EL (cell line): ENCODE measurements at places on chromosomes 3 and 15.

DNA sequence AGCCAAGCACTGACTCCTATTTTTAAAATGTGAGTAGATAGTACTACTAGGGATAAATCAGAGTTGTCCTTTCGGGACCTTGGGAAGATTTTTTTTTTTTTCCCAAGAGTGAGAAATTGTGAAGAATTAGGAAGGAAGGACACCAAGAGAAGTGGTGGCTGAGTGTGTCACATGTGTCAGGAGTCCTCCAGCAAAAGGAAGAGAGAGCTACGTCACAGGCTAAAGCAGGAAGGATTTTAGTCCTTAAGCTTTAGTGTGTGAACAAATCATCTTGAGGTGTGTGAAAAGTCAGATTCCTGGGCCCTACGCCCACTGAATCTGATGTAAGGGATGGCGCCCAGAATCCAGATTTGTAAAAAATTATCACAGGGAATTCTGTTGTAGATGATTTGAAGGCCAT lies 172.7 kb downstream of the SERPINI1 start:
- DNase-seq = no peak

GRCh38 chr3:152556731-152557254 lies 278.1 kb upstream of the P2RY1 start:
- peak; percentile 44 for DNase-seq

- DNase-seq = no peak
Measured at GRCh38 chr3:83769791-83770663, 1188.8 kb upstream of the CADM2 start.

DNA sequence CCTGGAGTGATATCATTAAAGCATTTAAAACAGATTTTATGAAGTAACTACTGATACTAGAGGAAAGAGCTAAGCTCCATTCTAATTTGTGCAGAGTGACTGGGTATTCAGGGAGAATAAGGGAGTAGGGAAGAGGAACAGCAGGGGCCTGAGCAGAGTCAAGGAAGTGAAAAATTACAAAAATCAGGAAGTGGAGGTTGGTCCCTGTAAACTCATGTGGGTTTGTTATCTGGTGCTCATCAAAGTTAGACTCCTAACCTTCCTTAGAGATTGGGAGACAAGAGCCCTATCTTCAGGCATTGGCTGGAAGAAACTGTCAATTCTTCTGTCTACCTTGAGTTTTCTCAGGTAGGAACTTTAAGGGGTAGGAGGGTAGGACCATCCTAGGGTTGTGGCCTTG lies 82.5 kb downstream of the NEK11 start:
- DNase-seq = peak; percentile 30

GRCh38 chr3:34107669-34108068 lies 309.2 kb downstream of the PDCD6IP start:
- no peak for DNase-seq

DNA sequence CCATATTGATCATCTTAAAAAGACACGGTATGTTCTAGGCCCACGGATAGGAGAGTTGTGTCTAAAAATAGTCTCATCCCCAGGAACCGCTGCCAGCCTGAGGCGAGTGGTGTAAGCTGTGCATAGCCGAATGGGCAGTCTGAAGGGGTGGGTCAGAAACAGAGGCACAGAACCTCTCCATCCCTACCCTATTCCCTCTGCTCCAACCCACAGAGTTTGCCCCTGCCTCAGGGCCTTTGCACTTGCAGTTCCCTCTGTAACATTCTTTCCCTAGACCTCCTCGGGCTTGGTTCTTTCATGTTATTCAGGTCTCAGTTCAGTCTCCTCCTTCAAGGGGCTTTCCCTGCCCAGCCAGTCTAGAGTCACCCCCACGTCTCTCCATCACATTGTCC lies 4.8 kb downstream of the SCN5A start:
- DNase-seq = no peak

- no peak for DNase-seq
Measured at GRCh38 chr15:98549741-98550140, 98.6 kb upstream of the IGF1R start.

GRCh38 chr3:126367316-126367805 lies 10.2 kb upstream of the KLF15 start:
- DNase-seq = no peak

DNA sequence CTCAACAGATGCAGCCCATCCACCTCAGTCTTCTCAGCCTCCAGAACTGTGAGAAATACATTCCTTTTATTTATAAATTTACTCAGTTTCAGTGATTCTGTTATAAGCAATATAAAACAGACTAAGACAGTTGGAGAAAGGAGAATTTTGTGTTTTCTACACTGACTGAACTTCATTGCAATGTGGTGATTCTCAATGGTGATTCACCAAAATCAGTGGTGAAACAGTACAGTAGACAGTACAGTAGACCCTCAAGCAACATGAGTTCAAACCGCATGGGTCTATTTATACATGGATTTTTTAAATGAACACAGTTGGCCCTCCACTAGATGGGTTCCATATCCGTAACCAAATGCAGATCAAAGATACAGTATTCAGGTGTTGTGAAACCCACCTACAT lies 403.1 kb upstream of the TGFBR2 start:
- peak; percentile 83 for DNase-seq

DNA sequence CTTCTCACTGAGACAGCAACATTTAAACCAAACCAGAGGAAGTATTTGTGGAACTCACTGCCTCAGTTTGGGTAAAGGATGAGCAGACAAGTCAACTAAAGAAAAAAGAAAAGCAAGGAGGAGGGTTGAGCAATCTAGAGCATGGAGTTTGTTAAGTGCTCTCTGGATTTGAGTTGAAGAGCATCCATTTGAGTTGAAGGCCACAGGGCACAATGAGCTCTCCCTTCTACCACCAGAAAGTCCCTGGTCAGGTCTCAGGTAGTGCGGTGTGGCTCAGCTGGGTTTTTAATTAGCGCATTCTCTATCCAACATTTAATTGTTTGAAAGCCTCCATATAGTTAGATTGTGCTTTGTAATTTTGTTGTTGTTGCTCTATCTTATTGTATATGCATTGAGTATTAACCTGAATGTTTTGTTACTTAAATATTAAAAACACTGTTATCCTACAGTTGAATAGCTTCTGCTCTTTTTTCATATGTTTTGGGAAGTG lies 23.3 kb downstream of the CLDN18 start:
- no peak for DNase-seq

GRCh38 chr3:10420745-10421475 lies 84.5 kb downstream of the ATP2B2 start:
- no peak for DNase-seq

- DNase-seq = no peak
Measured at GRCh38 chr3:139674571-139675260, 3.1 kb downstream of the NMNAT3 start.

DNA sequence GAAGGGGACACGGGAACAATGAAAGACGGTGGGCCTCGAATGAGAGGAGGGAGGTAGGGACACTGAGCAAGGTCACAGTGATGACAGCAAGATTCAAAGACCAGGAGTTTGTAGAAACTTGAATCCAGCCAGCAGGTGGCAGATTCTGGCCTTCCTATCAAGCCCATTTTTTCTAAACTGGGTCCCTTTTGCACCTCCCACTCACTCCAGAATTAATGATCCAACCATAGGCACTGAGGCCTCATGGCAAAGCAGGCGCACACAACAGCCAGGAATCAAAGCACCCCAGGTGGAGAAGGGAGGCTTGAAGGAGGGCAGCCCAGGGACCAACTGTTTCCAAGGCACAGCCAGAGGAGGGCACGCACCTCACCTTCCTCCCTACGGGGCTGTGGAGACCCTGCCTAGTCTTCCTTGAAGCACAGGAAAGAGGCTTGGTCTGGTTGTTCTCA lies 90.2 kb downstream of the ANP32A start:
- DNase-seq = peak; percentile 44

DNA sequence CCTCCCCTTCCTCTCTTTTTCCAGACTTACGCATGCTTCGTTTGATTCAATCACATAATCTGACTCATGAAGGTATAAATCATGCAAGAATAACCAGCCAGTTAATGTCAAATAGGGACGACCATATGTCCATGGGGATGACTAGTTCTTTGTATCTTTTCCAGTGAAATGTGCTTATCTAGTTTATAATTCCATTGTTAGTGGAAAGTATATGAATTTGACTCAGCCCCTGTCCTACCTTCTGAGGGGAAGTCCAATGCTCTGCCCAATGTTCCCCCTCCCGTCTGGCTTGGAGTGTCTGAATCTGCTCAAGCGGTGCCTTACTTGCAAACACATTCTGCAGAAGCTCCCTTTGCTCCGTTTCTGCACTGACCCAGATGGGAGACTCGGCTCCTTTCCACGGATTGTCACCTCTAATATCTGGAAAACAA lies 55.0 kb upstream of the EPHB3 start:
- DNase-seq = peak; percentile 15

DNA sequence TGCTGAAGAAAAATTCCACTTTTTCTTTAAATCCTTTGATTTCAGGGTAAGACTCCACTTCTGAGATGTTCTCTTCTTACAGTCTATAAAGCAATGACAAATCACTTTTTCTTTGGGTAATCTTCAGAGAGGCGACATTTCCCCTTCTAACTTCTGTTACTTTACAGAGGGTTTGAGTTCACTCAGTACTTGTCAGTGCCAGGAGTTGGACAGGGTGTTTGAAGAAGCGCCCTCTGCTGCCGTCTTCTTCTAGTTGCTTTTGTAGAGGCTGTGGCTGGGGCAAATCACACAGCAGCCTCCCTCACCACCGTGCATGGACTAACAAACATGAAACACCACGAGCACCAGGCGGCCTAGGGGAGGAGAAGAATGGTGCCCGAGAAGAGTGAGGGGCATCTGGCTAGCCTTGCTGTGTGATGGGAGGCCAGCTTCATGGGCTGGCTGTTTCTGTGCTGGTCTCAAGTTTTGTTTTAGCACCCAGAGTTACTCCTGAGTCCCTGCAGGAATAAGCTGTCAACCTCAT lies at the start of gene CD80:
Gene CD80, minus strand, starts transcription at position 174 of the 523 bp plus-strand sequence. CDS start 1,886 bp downstream, outside the sequence.
- DNase-seq = peak; percentile 45

GRCh38 chr3:45024542-45025255 lies 1.4 kb upstream of the CLEC3B start:
- no peak for DNase-seq

DNA sequence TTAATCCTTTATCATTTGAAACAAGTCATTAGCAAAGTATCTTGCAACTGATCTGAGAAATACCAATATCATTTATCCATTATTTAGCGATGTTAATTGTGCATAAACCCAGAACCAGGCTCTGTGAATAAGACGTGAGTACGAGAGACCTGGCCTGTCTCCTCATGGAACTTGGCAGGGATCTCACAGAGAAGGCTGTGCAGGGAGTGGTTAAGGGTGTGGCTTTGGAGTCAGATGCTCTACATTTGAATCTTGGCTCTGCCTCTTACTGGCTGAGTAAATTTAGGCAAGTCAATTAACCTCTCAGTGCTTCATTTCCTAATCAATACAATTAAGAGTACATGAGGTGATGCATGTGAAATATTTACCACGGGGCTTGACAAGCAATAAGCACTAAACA lies 39.9 kb upstream of the TBL1XR1 start:
- no peak for DNase-seq

DNA sequence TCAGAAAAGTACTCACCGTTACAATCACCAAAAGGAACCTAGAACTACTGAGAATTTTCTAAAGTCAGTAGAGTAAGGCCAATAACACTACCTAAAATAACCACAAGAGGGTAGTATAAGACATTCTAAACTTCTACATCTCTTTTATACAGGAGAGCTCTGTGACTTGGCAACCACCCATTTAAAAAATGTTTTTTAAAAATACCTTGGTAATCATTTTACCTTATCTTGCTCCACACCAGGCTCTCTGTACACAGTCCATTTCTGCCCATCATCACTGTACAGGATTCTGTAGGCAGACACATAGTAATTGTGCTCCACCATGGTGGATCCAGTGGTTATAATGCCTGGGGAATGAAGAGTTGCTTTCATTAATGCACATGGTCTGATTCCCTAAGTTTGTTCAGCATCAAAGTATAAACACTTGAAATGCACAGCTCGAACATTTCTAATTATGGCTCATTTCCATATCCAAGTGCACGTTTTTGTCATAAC lies 54.5 kb downstream of the ST3GAL6 start:
- DNase-seq = peak; percentile 63

DNA sequence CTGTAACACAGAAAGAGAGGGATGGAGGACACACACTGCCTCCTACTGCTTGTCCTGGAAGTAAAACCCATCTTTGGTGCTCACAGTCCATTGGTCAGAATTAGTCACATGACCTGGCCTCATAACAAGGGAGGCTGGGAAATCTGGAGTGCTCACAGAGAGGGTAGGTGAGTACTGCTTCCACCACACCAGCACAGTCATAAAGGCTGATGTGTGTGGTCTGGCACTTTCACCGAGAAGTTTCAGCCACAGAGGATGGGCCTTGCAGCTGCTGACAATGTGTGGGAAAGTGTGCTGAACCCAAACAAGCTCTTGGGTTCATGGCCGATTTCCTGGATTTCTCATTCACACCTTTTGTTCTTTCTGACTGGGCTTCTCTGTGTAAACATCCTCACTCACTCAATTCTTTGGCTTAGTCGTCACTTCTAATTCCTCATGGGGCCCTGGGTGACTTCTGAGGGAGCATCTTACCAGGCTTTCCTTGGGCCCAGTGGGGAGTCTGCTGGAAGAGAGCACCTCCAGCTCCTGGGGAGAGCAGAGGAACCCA lies 100.7 kb downstream of the ASB7 start:
- DNase-seq = no peak

DNA sequence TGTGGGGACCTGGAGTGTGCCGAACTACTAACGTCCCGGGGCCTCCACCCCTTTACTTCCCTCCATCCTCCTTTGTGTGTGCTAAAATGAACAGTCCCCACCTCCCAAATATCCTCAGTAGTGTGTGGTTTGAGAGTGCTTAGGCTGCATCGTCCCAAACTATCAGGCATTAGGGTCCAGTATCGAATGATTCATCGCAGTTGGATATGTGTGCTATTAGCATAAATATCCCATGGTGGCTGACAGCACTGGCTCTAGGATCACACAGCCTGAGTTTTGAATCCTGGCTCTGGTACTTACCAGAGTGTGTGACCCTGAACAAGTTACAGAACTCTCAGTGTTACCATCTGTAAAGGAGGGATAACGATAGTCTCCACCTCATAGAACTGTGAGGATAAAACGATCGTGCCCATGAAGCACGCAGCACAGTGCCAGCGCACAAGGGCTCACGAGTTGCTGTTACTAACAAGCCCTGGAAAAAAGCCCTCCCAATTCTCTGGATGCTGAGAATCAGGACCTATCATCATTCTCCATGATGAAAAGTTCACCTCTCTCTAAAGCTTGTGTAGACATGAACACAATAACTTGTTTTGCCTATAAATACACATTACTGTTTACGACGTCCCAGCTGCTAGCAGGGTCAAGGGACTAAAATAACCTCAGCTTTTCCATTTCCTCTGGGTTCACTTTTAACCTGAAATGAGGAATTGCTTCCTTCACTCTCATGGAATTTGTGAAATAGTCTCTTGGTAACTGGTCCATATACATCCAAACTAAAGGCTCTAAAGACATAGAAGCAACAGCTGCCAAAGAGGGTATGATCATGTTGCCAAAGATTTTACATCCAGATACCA lies 51.0 kb downstream of the VGLL4 start:
- DNase-seq = peak; percentile 53

GRCh38 chr15:78149805-78150751 lies 916 bp downstream of the IDH3A start:
- DNase-seq = peak; percentile 36

GRCh38 chr15:38477637-38478036 lies 23.7 kb downstream of the FAM98B start:
- DNase-seq = no peak

- no peak for DNase-seq
Measured at GRCh38 chr15:85071061-85071460, 89.4 kb downstream of the PDE8A start.

- no peak for DNase-seq
Measured at GRCh38 chr3:156721687-156722618, 47.6 kb downstream of the TIPARP start.

- no peak for DNase-seq
Measured at GRCh38 chr15:25743548-25744275, 119.4 kb downstream of the ATP10A start.

GRCh38 chr3:156811089-156811862 lies 14.9 kb upstream of the LEKR1 start:
- peak; percentile 34 for DNase-seq
